Activated CD8-positive, alpha-beta memory T cell treated with anti-CD3 and anti-CD28 coated beads, Interleukin-2, amount 10 ng/mL, durations not matched to agents 7 days and 5 days (primary cell): ENCODE measurements at places on chromosomes 5 and 9. TPM values are rescaled to one million over a fixed set of nuclear protein-coding genes. Genes with fewer than 3 reads are reported as not detected.

GRCh38 chr5:76084496-76085242 lies 1.5 kb downstream of the SV2C start:
- H3K4me3 ChIP-seq, result peak overlapping the region; percentile 67
- no peaks in the 10 kb centered on the region for H3K36me3 ChIP-seq
- no peak for DNase-seq
- no peak overlapping the region for H3K27ac ChIP-seq
- H3K4me1 ChIP-seq, result peaks cover 26% of the 10 kb centered on the region
- peaks cover 77% of the 10 kb centered on the region for H3K27me3 ChIP-seq

- DNase-seq, result no peak
- H3K27ac ChIP-seq, result no peak overlapping the region
- no peaks in the 10 kb centered on the region for H3K4me1 ChIP-seq
- no peaks in the 10 kb centered on the region for H3K36me3 ChIP-seq
- H3K4me3 ChIP-seq, result no peak overlapping the region
Measured at GRCh38 chr5:17178373-17178675, 39.1 kb upstream of the BASP1 start.

SPATA31C1 gene
- not detected for total RNA-seq

DNA sequence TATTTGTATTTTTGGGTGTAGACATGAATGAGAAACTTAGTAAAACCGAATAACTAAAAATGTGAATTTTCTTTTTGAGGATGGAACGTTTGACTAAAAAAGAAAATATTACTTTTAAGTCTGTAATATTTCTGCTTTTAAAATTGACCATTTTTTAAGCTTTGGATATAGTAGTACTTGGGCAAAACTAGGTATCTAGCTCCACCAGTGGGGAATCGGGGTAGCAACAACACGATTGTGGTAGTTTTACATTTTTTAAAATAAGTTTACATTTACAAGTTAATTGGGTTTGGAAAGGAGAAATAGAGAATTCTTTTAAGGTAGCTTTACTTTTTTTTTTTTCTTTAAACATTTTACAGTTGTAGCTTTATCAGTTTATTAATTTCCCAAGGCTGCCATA lies 154.4 kb downstream of the MAN2A1 start:
- DNase-seq, result no peak
- peaks cover 61% of the 10 kb centered on the region for H3K36me3 ChIP-seq
- H3K4me1 ChIP-seq, result peaks cover 7% of the 10 kb centered on the region
- no peak overlapping the region for H3K4me3 ChIP-seq

DNA sequence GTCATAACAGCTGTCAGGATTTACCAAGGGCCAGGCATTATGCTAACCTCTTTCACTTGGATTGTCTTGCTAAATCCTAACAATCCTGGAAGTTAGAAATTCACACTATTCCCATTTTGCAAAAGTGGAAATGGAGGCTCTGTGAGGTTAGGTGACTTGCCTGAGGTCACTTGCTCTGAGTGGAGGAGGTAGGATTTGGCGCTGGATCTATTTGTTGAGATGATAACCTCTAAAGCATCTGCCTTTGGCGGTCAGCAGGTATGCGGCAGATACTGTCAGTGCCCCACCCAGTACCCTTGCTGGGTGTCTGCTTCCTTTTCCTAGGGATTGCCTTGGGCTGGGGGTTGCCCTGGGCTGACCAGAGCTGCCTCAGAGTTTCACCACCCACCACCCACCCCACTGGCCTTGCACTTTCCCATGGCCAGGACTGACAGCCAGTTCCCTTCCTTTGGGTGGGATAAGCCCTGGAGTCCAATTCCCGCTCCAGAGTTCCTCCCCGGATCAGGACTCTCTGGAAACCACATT lies 164.8 kb upstream of the MSX2 start:
- H3K27ac ChIP-seq, result no peak overlapping the region
- H3K4me1 ChIP-seq, result no peaks in the 10 kb centered on the region
- no peak for DNase-seq
- no peaks in the 10 kb centered on the region for H3K27me3 ChIP-seq

GRCh38 chr5:96716007-96716406 lies 53.8 kb downstream of the CAST start:
- no peaks in the 10 kb centered on the region for H3K27me3 ChIP-seq
- H3K36me3 ChIP-seq, result peaks cover 24% of the 10 kb centered on the region
- H3K4me3 ChIP-seq, result no peak overlapping the region
- peaks cover 24% of the 10 kb centered on the region for H3K4me1 ChIP-seq

GRCh38 chr5:5539590-5539989 lies 117.1 kb downstream of the ICE1 start:
- peaks cover 5% of the 10 kb centered on the region for H3K27me3 ChIP-seq
- H3K27ac ChIP-seq, result no peak overlapping the region
- DNase-seq, result no peak
- no peak overlapping the region for H3K4me3 ChIP-seq

ZFP2 gene
- not detected for total RNA-seq
